ENCODE measurements at places on chromosomes 7 and 10. TPM values are rescaled to one million over a fixed set of nuclear protein-coding genes. Genes with fewer than 3 reads are reported as not detected.

DNA sequence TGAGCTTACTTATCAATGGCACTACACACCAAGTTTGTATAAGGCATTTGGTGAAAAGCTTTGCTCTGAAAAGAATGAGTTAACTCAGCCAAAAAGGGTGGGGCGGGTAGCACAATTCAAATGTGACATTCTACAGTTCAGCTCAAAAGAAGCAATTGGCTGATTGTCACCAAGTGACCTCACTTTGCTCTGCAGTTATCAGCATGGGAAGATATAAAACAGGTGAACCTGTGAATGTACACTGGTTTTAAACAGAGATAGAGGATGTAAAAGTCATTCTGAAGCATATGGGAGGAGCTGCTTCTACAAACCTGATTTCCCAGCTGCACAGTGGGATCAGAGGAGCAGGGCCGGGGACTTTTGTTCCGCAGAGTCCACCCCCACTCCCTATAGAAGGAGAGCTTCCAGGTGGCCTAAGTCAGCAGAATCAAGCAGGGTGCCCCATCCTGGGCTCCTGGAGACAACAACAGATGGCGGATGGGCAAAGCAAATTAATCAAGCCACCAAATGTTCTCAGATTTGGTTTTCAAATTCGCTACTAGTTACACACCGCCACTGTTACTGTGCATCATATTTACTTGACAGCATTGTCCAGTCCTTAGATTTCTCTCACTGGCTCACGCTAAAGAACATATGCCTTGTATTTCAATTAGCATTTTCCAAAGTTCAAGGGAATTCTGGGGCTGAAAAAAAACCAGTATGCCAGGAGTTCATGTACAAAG, 27.5 kb upstream of the NPVF start:
- DNase-seq, result no peak

DNA sequence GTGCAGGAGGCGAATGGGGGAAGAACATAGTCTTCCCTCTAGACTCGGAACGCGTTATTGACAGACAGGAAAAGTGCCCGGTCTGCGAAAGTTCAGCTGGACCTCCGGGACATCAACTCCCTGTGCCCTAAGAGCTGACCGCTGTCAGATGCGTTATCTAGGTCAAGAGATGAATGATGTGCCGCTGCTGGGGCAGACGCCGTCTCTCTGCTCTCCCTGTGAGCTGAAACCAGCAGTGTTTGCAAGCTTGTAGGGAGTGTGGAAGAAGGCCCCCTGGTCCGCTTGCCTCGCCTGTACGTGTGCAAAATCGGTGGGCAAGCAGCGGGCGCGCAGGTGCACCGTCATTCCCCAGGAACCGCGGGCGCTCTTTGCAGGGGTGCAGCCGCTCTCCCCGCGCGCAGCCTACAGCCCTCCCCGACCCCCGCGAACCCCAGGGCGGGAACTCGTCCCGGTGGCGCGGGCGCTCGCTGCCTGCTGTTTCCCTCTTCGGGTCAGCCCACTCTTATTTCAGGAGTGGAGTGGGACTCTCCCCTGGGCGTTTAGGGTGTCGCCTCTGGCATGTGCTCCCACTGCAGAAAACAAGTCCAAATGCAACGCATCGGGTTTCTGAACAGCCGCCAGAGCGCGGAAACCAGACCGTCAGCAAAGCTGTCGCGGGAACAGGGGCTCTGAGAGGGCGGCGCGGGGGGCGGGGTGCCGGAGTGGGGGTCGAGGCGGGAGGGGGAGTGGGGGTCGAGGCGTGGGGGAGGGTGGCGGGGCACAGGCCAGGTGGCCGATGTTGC, 1.8 kb upstream of the PFKFB3 start:
- DNase-seq, result no peak

BHLHA15 gene
- 0.74 TPM for total RNA-seq

DNA sequence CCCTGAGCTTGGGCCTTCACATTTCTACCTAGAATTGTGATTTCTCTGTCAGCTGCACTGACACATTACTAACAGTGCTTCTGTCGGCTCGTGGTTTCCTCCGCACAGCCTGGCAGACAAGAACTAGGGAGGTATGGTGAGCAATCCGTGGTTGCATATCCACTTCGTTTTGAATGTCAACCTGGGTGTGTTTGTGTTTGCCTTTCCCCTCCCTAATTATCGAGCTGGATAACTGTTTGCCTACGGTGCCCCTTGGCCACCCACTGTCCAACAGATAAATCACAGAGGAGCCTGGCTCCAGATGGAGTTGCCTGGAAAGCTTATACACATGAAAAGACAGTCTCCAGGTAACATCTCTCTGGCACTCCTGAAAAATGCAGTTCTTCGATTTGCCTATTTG, 228.8 kb downstream of the TRIL start:
- DNase-seq, result no peak

TMEM176B gene
- total RNA-seq, result 0.23 TPM

FOXP2 gene
- not detected for total RNA-seq

ITPRID1 gene
- not detected for total RNA-seq

- peak; percentile 33 for DNase-seq
Observed at GRCh38 chr7:128217967-128218652, 23.0 kb upstream of the LEP start.

DNA sequence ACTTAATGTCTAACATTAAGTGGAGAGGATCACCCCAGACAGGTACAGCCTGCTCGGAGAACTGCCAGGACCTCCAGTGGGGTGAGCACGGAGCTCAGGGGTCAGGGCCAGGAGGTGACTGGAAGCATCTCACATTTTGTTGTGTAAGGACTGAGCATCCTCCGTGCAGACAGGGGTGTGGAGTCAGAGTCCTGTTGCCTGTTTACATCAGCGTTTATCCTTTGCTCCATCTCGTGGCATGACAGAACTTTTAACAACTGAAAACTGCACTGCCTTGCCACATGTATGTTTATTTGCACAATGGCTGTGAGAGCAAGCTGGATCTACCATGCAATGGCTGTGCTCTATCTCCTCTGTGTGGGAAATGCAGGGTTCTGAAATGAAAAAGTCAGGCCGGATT, 175.4 kb upstream of the AKR1E2 start:
- DNase-seq, result no peak

DNA sequence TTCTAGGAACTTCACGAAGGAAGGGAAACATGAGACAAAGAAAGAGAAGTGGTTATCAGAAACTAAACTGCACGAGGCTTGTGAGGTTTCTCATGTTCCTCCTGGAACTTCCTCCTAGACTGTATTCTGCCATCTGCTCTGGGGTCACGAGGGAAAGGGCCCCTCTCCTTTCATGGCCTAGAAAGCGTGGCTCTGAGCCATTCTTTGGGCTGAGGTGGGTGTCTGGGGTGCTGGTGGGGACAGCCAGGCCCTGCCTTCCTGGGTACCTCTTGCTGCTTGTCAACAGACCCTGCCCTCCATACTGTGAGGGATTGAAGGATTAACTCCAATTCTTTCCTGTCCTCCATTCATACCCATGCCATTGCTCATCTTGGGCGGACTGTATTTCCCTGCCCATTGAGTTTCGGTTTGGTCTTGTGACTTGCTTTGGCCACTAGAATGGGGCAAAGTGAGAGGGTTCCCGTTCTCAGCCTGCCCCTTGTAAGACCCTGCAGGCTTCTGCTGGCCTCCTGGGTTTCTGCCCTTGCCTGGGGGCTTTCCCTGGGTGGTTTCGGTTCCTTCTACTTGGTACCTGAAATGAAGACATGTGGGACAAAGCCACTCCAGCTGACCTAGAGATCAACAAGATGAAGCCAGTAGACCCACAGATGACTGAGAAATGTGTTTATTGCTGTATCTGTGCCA, 14.9 kb upstream of the GIMAP8 start:
- DNase-seq, result no peak

GRCh38 chr10:118034791-118035261, 11.9 kb downstream of the RAB11FIP2 start:
- DNase-seq, result peak; percentile 52
